ENCODE measurements at places on chromosomes 11 and 22. TPM values are rescaled to one million over a fixed set of nuclear protein-coding genes. Genes with fewer than 3 reads are reported as not detected.

Gene ZNF280B
- total RNA-seq = 0.29 TPM

Gene PLEKHB1
- 3.5 TPM for total RNA-seq

Gene TRIM22
- total RNA-seq = 109 TPM

Gene JRKL
- total RNA-seq = 13.7 TPM

Gene CABP4
- 2.4 TPM for total RNA-seq

Gene SESN3
- 34.9 TPM for total RNA-seq

Gene FADD
- total RNA-seq = 17.8 TPM

Gene HORMAD2
- not detected for total RNA-seq

Gene WT1
- total RNA-seq = 0.87 TPM

Gene OR4D9
- total RNA-seq = not detected

Gene XBP1
- 143 TPM for total RNA-seq

DNA sequence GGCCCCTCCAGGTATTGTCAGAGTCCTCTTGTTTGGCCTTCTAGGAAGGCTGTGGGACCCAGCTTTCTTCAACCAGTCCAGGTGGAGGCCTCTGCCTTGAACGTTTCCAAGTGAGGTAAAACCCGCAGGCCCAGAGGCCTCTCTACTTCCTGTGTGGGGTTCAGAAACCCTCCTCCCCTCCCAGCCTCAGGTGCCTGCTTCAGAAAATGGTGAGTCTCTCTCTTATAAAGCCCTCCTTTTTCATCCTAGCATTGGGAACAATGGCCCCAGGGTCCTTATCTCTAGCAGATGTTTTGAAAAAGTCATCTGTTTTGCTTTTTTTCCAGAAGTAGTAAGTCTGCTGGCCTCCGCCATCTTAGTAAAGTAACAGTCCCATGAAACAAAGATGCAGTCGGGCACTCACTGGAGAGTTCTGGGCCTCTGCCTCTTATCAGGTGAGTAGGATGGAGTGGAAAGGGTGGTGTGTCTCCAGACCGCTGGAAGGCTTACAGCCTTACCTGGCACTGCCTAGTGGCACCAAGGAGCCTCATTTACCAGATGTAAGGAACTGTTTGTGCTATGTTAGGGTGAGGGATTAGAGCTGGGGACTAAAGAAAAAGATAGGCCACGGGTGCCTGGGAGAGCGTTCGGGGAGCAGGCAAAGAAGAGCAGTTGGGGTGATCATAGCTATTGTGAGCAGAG lies at the start of gene CD3E:
Gene CD3E (plus strand): TSS at position 163 of the 681 bp plus-strand sequence. CDS start 223 bp downstream, at position 386.
- no peak within 1 kb of the TSS for H3K4me3 ChIP-seq
- no peaks in the 10 kb centered on the region for H3K27me3 ChIP-seq
- no peak for DNase-seq

DNA sequence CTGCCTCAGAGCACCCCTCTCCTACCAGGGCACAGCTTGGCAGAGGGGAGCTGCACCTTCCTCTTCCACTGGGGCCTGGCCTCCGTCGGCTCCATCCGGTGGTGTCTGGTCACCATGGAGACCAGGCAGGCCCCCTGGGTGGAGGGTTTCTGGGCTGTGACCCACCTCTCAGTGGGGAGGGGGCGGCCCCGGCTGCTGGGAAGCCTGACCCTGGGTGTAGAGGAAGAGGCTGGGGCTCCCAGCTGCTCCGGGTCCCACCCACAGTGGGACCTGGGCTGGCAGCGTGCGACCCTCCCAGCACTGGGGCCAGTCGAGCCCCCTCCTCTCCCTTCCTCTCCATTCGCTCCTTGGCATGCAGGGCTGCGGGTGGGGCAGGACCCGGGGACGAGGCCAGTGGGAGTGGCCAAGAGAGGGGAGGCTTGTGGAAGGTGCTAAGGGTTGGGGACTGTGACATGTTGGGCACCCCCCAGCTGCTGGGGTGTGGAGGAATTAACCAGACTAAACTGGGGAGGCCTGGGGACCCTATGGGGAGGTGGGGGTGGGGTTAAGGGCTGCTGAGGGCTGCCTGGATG lies 46.8 kb downstream of the BRSK2 start:
- no peak overlapping the region for H3K27ac ChIP-seq
- H3K36me3 ChIP-seq = no peaks in the 10 kb centered on the region
- no peak for DNase-seq
- no peaks in the 10 kb centered on the region for H3K4me1 ChIP-seq
- no peaks in the 10 kb centered on the region for H3K27me3 ChIP-seq

GRCh38 chr22:50584106-50585096 lies 1.8 kb upstream of the CHKB start:
- peak; percentile 45 for DNase-seq
- H3K36me3 ChIP-seq = no peaks in the 10 kb centered on the region
- H3K27ac ChIP-seq = no peak overlapping the region
- no peak overlapping the region for H3K4me3 ChIP-seq
- no peaks in the 10 kb centered on the region for H3K4me1 ChIP-seq
- no peaks in the 10 kb centered on the region for H3K27me3 ChIP-seq

DNA sequence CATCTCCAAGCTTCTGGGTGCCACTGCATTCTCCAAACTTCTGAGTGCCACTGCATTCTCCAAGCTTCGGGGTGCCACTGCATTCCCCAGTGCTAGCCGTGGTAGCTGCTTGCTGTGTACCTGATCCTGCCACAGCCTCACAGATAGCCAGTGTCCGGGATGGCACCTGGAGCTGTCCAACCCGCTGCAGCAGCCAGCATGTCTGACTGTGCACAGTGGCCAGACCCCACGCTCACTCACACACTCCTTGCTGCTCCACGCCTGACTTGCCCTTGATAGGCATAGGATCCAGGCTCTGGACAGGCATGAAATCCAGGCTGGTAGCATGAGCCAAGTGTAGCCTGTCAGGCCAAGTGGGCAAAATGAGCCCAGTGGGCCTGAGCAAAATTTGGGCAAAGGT lies 465.0 kb downstream of the GUCY1A2 start:
- no peaks in the 10 kb centered on the region for H3K4me1 ChIP-seq
- H3K27me3 ChIP-seq = no peaks in the 10 kb centered on the region
- H3K4me3 ChIP-seq = no peak overlapping the region
- no peak overlapping the region for H3K27ac ChIP-seq
- H3K36me3 ChIP-seq = no peaks in the 10 kb centered on the region
- DNase-seq = peak; percentile 60

DNA sequence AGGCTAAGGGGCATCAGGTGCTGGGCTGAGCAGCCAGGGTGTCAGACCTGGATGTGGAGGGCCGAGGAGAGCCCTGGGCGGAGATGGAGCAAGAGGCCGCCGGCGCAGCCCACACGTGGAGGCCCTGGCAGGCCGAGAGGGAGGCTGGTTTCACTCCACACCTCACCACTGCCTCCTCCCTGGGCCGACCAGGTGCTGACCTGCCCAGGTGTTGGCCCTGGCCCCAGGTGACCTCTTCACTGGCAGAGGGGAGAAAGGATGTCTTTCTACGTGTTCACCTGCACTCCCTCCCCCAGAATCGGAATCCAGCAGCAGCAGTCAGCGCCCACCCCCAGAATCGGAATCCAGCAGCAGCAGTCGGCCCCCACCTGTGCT lies 781 bp downstream of the ANO9 start:
- H3K27ac ChIP-seq = no peak overlapping the region
- H3K27me3 ChIP-seq = no peaks in the 10 kb centered on the region
- H3K4me3 ChIP-seq = no peak overlapping the region
- no peaks in the 10 kb centered on the region for H3K36me3 ChIP-seq
- DNase-seq = peak; percentile 67

DNA sequence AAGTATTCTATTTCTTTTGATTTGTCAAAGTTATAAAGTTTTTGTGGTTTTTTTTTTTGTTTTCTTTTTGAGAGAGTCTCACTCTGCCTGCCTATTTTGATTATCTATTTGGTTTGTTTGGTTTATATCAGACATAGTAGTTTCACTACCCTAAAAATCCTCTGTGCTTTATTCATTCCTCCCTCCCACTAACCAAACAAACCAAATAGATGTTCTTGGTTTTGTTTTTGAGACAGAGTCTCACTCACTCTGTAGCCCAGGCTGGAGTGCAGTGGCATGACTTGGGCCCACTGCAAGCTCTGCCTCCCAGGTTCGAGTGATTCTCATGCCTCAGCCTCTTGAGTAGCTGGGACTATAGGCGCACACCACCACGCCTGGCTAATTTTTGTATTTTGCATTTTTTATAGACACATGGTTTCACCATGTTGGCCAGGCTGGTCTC lies 67.9 kb downstream of the ENTHD1 start:
- no peak overlapping the region for H3K27ac ChIP-seq
- no peak for DNase-seq
- H3K4me1 ChIP-seq = no peaks in the 10 kb centered on the region
- no peaks in the 10 kb centered on the region for H3K27me3 ChIP-seq
- H3K36me3 ChIP-seq = no peaks in the 10 kb centered on the region
- H3K4me3 ChIP-seq = no peak overlapping the region

- H3K36me3 ChIP-seq = peaks cover 1% of the 10 kb centered on the region
- no peak overlapping the region for H3K4me3 ChIP-seq
- H3K27ac ChIP-seq = no peak overlapping the region
- no peaks in the 10 kb centered on the region for H3K27me3 ChIP-seq
Observed at GRCh38 chr11:64627371-64627770, 36.4 kb downstream of the SLC22A12 start.

GRCh38 chr11:101726988-101727387 lies 143.2 kb upstream of the TRPC6 start:
- no peaks in the 10 kb centered on the region for H3K27me3 ChIP-seq
- no peak overlapping the region for H3K27ac ChIP-seq
- no peaks in the 10 kb centered on the region for H3K4me1 ChIP-seq

- H3K36me3 ChIP-seq = no peaks in the 10 kb centered on the region
- H3K27me3 ChIP-seq = no peaks in the 10 kb centered on the region
- no peak overlapping the region for H3K27ac ChIP-seq
- DNase-seq = no peak
- H3K4me1 ChIP-seq = no peaks in the 10 kb centered on the region
Observed at GRCh38 chr22:25645964-25646363, 81.5 kb downstream of the GRK3 start.

- H3K4me1 ChIP-seq = no peaks in the 10 kb centered on the region
- DNase-seq = no peak
- H3K36me3 ChIP-seq = no peaks in the 10 kb centered on the region
Observed at GRCh38 chr11:9977554-9977953, 313.7 kb downstream of the SWAP70 start.

DNA sequence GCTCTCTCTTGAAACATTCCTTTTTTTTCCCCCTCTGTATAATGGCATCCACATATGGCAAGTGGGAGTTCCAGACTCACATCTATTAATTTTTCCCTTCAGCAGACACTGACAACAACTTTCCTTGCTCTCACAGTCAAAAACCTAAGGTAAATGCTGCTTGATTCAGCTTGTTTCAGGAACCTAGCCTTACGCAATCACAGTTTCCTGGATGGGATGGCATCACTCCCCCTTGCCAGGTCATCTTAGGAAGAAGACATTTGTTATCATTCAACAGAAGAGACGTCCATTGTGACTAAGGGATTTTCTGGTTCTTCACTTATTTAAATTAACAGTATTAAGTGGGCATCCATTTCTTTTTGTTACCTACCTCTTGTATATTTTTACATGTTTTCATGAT lies 112.0 kb upstream of the PDGFD start:
- H3K27ac ChIP-seq = no peak overlapping the region
- no peak overlapping the region for H3K4me3 ChIP-seq
- DNase-seq = no peak
- no peaks in the 10 kb centered on the region for H3K36me3 ChIP-seq
- no peaks in the 10 kb centered on the region for H3K27me3 ChIP-seq
- no peaks in the 10 kb centered on the region for H3K4me1 ChIP-seq

GRCh38 chr22:39236321-39237317 lies 8.2 kb downstream of the PDGFB start:
- no peak overlapping the region for H3K4me3 ChIP-seq
- H3K4me1 ChIP-seq = no peaks in the 10 kb centered on the region
- no peaks in the 10 kb centered on the region for H3K36me3 ChIP-seq
- no peaks in the 10 kb centered on the region for H3K27me3 ChIP-seq
- H3K27ac ChIP-seq = no peak overlapping the region

- no peaks in the 10 kb centered on the region for H3K36me3 ChIP-seq
- DNase-seq = no peak
Observed at GRCh38 chr11:45398325-45398724, 112.2 kb upstream of the SYT13 start.

DNA sequence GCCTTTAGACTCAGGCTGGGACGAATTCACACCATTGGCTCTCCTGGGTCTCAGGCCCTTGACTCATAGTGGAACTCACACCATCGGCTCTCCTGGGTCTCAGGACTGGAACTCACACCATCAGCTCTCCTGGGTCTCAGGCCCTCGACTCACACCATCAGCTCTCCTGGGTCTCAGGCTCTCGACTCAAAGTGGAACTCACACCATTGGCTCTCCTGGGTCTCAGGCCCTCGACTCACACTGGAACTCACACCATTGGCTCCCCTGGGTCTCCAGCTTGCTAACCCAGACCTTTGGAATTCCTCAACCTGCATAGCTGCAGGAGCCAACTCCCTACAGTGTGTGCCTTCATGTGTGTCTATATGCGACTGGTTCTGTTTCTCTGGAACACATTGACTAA lies 56.7 kb downstream of the SHISAL1 start:
- DNase-seq = peak; percentile 50
- H3K4me3 ChIP-seq = no peak overlapping the region
- no peaks in the 10 kb centered on the region for H3K4me1 ChIP-seq
- H3K27ac ChIP-seq = no peak overlapping the region
- no peaks in the 10 kb centered on the region for H3K27me3 ChIP-seq
- H3K36me3 ChIP-seq = no peaks in the 10 kb centered on the region

DNA sequence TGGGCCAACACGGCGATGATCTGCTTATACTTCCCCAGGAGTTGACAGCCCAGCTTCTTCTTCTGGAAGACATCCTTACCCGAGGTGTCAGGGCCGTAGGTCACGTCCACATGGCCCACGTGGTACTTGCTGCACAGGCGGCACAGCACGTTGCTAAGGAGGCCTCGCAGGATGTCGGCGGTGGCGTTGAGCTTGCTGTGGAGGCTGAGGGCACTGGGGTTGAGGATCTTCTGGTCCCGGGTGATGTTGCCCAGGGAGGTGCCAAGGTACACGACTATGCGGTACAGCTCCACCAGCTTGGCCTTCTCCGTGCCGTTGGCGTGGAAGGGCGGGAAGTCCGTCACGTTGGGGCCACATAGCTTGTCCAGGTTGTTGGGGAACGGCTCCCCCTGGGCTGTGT lies 2.9 kb downstream of the LIF start:
- H3K27ac ChIP-seq = no peak overlapping the region
- no peak for DNase-seq
- H3K4me3 ChIP-seq = no peak overlapping the region
- no peaks in the 10 kb centered on the region for H3K27me3 ChIP-seq
- no peaks in the 10 kb centered on the region for H3K4me1 ChIP-seq
